ENCODE measurements at places on chromosomes 3 and 15.

GRCh38 chr15:89116404-89116803 lies 28.1 kb downstream of the ABHD2 start:
- DNase-seq, result peak; percentile 85

DNA sequence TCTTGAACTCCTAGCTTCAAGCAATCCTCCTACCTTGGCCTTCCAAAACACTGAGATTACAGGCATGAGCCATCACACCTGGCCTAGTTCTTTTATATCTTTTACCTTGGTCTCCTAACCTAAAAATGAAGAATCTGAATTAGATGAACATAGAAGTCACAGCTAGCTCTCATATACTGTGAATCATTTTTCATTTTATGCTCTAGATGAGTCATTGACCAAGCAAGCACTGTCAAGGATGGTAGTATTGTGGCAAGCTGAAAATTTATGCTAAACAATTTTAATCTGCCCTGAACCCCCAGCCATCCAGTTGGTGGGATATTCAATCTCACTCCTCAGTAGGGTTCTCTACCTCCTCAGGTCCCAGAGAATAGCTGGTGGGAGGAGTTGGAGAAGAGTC lies 48.3 kb upstream of the DNAJC13 start:
- DNase-seq, result no peak

DNA sequence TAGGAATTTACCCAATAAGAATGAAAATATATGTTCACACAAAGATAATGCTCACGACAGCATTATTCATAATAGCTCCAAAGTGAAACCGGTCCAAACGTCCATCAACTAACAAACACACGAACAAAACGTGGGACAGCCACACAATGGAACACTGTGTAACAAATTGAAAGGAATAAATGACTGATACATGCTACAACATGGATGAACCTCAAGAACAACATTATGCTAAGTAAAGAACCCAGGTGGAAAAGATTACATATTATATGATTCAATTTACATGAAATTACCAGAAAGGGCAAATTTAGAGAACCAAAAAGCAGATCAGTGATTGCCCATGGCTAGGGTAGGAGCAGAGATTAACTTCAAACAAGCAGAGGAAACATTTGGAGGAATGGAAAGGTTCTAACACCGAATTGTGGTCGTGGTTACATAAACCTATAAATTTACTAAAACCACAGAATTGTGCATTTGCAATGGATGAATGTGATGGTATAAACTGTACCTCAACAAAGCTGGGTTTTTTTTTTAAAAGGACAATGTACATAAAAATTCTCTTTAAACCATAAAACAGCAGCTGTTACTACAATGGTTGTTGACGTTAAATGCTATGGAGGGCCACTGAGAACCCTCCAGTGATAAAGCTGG lies 76.3 kb downstream of the XXYLT1 start:
- no peak for DNase-seq

DNA sequence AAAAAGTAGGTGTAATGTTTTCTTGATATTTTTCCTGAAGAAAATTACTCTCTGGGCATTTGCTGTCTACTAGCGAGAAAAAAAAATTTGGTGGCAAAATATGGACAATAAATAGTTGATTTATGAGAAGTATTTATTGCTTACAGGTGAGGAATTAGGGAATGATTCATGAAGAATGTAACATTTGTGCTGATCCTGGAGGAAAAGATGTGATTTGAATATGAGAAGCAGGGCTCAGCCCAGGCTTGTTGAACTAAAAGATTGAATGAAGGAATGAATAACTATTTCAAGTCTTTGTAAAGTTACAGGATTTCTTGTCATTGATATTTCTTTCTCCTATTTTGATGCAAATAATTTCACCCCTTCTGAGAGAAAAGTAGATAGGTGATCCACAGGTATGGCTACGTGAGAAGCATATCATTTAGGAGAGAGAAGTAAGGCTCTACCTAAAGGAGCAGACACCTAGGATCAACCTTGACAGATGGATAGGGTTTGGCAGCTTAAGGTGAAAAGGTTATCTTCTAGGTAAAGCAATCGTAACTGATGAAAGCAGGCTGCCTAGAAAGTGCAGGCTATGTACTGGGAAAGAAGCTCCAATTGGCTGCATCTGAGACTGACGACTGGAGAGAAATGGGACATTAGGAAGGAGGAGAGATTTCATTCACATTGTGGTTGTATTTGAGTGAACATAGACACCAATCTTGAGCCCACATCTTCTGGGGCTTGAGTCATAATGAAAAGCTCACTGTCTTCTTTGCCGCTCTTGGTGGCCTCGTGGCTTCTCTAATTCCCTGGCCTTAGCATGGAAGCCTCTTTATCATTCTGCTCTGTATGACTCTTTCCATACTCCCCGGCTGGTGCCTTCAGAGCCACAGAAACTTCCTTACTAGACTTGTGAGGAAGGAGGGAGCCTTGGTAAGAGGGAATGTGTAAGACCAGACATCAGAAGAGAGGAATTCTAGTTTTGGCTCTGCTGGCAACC lies 106.5 kb downstream of the P3H2 start:
- no peak for DNase-seq

- peak; percentile 23 for DNase-seq
These were observed 40.8 kb downstream of the EOMES start for GRCh38 chr3:27681249-27681748.

- DNase-seq, result no peak
These were observed 3.0 kb downstream of the ZBED2 start for GRCh38 chr3:111592143-111592542.

GRCh38 chr3:132553826-132554225 lies 43.2 kb upstream of the ACKR4 start:
- DNase-seq, result no peak

- DNase-seq, result no peak
These were observed 74.2 kb upstream of the IL12A start for GRCh38 chr3:159914426-159914825.

GRCh38 chr3:160006282-160007163 lies 17.9 kb downstream of the IL12A start:
- DNase-seq, result peak; percentile 11

DNA sequence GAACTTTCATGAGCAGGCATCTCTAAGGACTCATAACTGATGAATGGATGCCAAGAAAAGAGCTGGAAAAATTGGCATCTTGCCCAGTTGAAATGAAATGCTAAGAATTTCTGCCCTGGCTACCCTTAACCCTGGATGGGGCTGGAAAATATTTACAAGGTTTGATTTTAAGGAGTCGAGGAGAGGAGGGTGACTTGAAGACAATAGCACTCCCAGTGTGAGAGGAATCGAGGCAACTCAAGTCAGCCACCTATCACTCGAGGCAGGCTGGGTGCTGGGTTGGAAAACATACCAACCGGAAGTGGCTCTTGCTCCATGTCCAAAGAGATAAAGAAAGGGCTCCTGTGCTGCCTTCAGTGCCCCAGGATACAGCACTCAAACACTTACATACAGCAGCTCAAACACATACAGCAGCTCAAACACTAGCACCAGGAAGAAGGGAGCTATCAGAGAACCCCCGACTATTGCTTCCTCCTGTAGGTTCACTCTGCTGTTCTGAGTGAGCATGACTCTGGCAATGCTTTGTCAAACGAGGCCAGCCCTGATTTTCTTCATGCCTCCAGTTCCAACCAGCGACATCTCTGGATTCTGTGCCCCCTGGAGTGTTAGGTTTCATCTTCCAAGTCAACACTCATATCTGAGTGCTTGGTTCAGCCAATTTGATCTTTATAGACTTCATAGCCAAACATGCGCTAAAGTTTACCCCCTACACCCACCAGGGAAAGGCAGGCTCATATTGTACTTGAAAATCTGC lies 4.9 kb downstream of the PRICKLE2 start:
- no peak for DNase-seq

DNA sequence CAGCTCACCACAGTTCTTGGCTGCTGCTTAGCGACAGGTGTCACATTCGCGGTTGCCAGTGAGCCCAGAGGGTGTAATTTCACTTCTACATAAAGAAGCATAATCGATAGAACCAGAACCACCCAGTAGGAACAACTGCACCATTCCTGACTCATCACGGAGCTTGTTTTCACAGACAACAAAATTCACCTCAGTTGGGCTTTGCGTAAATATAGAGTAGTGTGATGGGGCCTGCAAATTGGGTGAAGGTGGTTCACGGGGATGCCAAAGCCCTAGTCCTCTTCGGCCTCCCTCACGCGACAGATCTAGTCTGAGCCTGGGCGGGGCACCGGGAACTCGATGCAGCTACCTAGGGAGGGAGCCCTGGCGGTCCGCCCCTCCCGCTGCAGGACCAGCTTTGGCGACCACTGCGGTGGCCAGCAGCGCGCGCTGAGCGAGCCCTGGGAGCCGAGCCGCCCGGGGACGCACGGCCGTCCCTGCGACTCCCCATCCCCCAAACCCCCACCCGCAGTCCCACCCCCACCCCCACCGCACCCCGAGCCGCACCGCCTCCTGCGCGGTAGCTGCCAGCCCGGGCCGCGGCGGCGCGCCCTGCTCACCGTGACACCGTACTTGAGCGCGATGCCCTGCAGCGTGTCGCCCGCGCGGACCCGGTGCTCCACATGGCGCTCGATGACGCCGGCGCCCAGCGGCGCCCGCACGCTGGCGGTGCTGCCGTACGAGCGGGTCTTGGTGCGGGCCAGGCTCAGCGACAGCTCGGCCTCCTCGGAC lies 519 bp downstream of the LYSMD2 start:
- no peak for DNase-seq

DNA sequence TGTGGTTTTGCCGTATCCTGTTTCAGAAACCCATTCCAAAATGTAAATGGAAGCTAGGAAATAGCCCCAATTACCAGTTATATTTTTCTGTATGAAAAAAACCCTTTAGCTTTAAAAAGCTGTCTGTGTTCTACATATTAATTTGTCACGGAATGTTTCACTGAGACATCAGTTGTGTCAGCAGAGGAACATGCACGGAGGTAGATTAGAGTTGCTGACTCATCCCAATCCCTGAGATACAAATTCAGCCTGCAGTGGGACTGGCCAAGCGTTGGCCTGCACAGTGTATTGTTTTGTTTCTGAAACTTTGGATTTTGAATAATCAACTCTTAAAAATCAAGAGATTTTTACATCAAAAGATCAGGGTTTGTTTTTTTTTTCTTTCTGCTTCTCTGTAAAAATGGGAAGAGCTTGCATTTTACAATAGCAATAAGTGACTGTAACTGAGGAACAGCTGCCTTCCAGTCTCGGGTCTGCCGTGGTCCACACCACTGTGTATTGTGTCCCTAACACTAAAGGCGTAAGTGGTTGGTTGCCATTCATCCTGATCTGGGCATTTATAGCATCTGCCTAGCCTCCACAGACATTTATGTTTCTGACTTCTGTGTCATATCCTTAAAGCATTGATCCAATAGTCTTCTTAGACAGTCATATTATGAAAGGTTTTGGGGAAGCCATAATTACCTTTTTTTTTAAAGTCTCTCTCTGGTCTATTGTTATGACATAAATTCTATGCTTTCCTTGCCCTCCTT lies 218.1 kb downstream of the ADAMTSL3 start:
- no peak for DNase-seq

DNA sequence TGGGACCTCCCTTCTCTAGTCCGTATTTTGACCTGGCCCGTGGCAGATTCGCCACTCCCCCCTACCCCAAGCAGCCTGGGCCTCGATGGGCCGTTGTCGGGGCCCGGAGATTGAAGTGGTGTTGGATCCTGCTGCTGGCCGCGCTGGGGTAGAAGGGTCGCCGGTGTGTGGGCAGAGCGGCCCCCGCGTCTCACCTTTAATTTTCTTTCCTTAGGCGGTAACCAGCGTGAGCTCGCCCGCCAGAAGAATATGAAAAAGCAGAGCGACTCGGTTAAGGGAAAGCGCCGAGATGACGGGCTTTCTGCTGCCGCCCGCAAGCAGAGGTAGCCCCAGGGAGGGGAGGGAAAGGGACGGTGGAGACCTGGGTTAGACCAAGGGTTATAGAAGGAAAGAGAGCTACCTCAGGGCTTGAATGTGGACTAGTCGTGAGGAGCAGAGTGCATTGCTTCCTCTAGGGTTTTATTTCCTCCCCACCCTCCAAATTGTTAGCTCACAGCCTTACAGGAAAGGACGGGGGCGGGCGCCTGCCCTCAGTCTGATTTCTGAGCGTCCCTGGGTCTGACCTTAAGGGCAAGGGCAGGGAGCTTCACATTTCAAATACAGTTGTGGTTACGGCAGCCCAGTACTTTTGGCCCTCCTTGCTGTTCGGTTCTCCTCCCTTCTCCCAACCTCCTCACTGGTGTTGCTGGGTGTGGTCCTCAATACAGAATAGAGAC lies 799 bp downstream of the SERF2 start:
- DNase-seq, result no peak

DNA sequence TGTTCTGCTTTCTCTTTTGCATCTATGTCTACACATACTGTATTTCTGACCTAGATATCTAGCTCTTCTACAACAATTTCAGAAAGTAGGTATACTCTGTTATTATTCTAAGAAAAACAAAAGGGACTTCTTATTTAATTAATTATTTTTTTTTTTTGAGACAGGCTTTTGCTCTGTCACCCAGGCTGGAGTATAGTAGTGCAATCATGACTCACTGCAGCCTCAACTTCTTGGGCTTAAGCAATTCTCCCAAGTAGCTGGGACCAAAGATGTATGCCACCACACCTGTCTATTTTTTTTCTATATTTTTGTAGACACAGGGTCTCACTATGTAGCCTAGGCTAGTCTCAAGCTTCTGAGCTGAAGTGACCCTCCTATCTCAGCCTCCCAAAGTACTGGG lies 130.6 kb downstream of the MBNL1 start:
- DNase-seq, result no peak

DNA sequence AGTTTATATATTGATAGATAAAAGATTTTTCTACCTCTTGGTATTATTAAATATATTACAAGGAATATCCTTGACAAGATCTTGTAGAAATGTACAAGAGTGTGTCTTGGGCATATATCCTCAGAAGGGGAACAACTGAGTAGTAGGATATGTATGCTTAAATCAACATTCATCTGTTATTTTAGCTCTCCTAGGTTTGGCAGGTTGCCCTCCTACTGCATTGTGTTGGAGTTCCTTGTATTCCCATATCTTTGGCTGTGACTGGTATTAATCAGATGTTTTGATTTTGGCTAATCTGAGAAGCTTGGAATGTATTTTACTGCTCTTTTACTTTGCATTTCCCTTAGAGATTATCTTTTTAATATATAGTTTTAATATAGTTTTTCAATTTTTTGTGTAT lies 4.6 kb downstream of the MYRIP start:
- no peak for DNase-seq

- DNase-seq, result no peak
These were observed 30.9 kb upstream of the TKT start for GRCh38 chr3:53286727-53287126.

GRCh38 chr15:78018946-78019644 lies 58.4 kb downstream of the TBC1D2B start:
- DNase-seq, result no peak

DNA sequence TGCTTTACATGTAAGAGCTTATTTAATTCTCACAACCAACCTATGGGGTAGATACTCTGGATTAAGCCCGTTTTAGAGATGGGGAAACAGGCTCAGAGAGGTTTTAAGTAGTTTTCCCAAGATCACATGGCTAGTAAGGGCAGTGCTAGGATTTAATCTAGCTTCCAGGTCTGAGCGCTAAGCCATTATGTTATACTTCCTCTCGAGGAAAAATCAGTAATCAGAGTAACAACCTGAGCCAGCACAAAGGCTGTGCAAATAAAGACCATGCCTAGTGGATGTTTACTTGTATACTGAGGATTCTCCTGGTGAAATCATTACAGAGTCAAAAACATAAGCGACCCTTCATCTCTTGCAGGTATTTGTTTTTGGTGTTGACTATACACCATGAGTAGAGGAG lies 9.0 kb downstream of the FSTL1 start:
- DNase-seq, result no peak
